Upper lobe of right lung (tissue), 1 donor: ENCODE measurements at places on chromosomes 12 and 14.

DNA sequence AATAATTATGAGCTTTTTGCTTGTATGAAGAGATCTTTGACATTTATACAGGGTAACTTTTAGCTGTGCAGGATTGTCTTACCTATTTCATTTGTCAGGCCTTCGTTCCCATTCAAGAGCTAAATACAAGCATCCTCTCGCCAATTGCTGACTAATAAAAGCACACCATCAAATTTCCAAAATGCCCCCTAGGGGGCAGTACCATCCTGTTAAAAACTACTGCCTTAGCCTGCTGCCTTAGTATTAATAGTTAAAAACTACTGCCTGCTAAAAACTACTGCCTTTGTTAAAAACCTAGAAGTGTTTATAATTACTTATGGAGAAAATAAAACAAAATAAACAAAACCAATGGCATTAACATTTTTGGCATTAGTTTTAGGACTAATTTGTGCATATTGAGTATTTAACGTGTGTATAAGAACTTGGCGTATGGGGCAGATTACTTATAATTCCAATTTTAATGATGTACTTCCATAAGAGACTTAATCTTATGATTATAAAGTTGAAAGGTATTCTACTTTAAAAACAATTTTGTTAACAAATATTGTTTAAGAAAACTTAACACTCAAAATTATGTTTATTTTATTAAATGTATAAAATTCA lies 3.0 kb upstream of the IFI27L2 start:
- DNase-seq: no peak

DNA sequence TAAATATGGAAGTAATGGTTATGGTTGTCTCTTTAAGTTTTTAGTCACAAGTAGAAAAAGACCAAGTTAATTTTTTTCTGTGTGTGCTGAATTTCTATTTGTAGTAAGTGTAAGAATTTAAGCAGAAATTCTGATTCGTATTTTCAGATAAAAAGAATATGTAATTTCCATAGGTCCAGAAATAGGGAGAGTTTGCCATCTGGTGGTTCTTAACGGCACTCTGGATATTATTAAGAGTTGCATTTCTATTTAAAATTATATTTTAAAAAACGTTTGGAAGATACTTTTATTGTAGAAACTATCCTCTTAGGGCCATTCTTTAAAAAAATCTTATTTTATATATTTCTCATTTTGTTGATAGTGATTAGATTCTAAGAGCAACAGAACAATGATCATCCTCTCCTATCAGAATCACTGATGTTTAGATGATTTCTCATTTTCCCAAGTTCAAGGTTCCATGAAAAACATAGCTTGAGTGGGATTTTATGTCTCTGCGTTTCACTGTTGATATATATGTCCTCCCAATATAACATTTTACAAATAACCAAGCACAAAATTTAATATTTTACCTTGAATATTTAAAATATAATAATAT lies 88.3 kb downstream of the LRRK2 start:
- no peak for DNase-seq

DNA sequence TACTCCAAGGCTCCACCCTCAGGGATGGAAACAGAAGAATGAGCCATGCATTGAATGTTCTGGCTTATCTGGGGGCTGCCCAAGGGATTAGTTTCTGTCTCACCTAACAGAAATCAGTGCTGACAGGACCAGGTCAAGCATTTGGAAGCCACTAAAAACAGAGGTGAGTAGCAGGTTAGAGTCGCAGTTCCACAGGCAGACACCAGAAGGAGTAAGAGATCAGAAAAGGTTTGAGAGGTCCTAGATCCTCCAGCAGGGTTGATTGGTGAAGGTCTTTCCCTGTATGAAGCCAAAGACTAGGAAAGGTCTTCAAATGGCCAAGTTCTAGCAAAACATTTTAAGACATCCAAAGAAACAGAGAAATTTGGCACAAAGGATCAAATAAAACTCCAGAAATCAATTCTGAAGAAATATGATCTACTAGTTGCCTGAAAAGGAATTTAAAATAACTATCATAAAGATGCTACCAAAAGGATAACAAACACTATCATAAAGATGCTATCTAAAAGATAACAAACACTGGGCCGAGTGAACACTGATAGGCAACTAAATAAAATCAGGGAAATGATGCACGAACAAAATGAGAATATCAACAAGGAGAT lies 19.5 kb upstream of the TTC9 start:
- DNase-seq: no peak

- DNase-seq: no peak
These were observed 8.2 kb downstream of the ALDH1L2 start for GRCh38 chr12:105076098-105076497.

GRCh38 chr12:113420996-113421595 lies 1.1 kb upstream of the SDSL start:
- DNase-seq: no peak

GRCh38 chr12:113684908-113685782 lies 213.5 kb upstream of the LHX5 start:
- DNase-seq: no peak

DNA sequence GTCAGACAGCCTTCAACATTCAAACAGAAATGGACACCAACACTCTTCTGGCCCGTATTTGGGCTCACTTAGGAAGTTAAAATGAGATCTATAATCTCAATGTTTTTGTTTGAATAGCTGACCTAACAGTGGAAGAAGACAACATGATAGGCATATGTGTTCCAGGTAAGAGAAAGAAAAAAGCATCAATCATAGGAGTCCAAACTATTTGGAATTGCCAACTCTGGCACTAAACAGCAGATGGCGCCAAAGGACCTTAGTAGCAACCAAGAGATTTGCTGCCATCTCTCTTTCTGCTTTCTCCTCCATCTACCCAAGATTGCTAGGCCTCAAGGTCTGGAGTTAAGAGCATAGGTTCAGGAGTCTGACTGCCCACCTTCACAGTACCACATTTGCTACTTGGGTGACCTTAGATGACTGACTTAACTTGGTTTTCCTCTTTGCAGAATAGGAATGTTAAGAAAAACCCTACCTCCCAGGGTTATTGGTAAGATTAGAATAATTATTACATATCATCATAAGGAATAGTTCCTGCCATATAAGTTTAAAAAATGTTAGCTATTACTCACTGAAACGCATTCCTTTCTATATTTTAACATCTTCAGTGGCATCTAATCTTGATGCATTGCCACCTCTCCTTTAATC lies 30.2 kb downstream of the PEX5 start:
- no peak for DNase-seq

DNA sequence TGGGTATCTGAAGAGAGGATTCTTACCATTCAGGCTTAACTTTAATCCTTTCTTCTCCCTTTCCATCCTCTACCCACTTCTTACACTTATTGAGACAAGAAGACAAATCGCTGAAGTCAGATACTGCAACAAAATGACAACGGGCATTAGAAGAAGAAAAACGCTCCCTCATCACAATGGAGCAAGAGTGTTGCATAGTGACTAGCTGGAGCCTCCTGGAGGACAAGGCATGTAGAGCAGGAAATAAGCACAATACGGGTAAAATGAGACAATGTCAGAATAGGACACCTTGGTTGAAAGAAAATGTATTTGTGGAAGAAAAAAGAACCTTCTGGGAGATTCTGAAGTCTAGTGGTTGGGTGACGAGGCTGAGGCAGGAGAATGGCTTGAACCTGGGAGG lies 501.0 kb downstream of the RERGL start:
- DNase-seq: no peak

GRCh38 chr12:25592725-25593495 lies 39.8 kb upstream of the LMNTD1 start:
- no peak for DNase-seq

DNA sequence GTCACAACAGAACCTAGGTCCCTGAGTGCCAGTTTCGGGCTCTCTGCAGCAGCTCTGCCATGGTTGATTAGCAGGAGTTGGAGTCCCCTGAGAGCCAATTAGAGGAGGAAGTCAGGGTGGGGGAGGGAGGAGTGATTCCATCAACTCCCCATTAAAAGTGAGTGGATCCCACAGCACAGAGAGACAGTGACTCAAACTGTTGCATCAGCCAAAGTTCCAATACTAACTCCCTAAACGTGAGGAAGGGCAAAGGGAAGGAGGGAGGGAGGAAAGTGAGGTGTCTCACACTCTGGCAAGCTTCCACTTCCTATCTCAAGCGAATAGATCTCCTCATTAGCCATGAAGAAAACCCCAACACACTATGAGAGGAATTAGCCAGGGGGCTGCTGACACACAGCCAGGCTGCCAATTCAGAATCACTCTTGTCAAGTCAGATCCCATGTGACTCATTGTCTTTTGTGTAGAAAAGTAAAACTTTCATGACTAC lies 23.6 kb downstream of the OR11H4 start:
- DNase-seq: no peak

DNA sequence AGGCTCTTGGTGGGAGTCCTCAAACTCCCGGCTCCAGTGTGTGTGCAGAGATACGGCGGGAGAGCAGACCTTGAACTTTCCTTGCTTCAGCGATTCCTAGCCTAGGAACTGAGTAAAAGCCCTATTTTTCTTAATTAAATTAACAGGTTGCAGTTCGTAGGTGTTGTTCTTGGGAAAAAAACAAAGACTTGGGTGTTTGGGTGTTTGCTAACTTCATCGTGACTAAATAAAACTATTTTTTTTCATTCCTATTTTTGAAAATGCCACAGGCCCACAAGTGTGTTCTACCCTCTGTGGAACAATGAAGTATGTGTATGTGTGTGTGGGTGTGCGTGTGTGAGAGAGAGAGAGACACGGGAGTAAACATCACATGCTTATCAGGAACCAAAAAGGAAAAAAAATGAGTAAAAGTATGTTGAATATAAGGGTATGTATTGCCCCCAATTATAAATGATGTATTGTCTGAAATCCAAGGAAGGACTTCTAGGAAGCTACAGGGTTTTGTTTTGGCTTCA lies 651 bp downstream of the TMEM117 start:
- no peak for DNase-seq

GRCh38 chr14:81452341-81453133 lies 52.4 kb upstream of the STON2 start:
- DNase-seq: no peak
